ENCODE measurements at places on chromosomes 16 and 17. TPM values are rescaled to one million over a fixed set of nuclear protein-coding genes. Genes with fewer than 3 reads are reported as not detected.

- DNase-seq = peak; percentile 73
These were observed 1.0 kb upstream of the IGF2BP1 start for GRCh38 chr17:48995974-48996721.

GRCh38 chr17:14604591-14605266 is 303.8 kb downstream of the HS3ST3B1 start:
- no peak for DNase-seq

DNA sequence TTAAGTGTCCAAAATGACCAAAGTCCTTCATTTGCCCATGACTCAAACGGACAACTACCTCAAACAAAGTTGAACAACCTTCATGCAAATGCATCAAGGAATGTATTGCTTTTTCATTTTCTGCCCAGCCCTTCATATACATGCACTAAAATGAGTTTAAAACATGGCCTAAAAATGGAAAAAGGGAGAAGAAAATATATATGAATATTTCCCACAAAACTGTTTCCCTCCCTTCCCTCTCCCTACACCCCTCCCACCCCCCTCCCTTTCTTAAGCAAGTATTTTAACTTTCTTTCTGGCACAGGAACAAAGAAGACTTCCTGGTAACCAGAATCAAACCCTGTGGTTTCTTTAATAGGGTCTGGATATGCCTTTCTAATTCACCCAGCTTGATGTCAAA is 5.5 kb upstream of the FBXL20 start:
- no peak for DNase-seq

KCNH4 gene
- total RNA-seq = 0.06 TPM

- no peak for DNase-seq
These were observed 15.2 kb upstream of the C17orf78 start for GRCh38 chr17:37360632-37361031.

GRCh38 chr17:49548506-49549310 is 27.0 kb upstream of the NXPH3 start:
- peak; percentile 49 for DNase-seq

KRTAP4-1 gene
- not detected for total RNA-seq

DNA sequence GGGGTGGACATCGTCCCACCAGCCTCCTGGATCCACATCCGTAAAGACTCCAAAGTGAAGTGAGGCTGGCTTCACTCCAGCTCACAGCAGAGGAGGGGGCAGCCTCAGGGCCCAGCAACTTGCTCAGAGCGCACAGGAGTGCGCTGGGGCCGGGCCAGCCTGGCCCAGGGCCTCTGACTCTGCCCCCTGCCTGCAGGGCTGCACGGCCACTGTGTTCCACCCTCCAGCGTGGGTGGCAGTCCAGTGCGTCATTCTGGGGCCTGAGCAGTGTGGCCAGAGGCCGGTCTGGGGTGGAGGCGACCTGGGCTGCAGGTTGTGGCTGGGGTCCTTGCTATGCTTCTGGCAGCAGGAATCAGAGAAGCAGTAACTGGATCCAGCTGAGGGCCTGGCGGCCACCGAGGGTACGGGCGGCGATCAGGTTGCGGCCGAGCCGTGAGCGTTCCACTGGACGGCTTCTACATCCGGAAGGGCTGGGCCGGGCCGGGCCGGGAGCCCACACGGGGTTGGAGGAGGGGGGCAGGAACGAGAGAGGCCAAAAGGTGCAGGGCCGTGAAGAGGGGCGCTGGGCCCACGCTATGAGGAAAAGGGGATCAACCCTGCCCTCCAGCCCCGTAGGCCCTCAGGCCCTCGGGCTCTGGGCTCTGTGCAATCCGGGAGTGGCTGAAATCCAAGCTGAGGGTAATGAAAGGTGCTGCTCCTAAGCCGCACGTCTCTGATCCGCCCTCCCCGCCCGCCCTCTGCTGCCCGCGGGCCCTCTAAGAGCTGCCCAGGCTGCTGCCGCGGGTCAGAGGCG is at the start of gene FSCN2:
Gene FSCN2, plus strand, starts transcription at position 787 of the 793 bp plus-strand sequence. CDS start 155 bp downstream, outside the sequence.
- no peak for DNase-seq

FLOT2 gene
- 21.3 TPM for total RNA-seq

C16orf86 gene
- not detected for total RNA-seq

DNA sequence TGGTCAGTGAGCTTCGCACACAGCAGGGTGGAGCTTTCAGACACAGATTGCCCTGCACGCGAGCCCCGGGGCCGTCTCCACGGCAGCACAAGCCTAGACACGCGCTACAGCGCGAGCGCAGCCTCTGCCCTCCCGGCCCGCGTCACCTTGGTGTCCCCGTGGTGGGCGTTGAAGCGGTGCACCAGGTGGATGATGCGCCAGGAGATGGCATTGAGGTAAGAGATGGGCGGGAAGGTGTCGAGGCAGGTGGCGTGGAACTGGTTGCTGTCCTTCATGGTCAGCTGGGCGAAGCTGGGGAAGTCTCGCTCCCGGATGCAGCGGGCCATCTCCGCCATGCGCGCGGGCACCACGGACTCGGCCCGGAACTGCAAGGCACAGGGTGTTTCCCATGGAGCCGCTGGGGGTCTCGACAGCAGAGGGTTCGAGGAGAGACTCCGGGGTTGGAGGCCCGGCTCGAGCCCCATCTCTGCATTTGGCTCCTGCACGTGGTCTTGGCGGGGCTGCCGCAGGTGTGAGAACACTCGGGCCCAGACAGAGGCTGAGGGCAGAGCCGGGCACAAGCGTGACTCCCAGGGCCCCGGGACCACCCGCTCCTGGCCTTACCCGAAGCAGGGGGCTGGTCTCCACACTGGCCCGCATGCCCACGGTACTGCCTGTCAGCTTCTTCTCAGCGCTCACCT is 4.3 kb upstream of the CYBA start:
- no peak for DNase-seq

DNA sequence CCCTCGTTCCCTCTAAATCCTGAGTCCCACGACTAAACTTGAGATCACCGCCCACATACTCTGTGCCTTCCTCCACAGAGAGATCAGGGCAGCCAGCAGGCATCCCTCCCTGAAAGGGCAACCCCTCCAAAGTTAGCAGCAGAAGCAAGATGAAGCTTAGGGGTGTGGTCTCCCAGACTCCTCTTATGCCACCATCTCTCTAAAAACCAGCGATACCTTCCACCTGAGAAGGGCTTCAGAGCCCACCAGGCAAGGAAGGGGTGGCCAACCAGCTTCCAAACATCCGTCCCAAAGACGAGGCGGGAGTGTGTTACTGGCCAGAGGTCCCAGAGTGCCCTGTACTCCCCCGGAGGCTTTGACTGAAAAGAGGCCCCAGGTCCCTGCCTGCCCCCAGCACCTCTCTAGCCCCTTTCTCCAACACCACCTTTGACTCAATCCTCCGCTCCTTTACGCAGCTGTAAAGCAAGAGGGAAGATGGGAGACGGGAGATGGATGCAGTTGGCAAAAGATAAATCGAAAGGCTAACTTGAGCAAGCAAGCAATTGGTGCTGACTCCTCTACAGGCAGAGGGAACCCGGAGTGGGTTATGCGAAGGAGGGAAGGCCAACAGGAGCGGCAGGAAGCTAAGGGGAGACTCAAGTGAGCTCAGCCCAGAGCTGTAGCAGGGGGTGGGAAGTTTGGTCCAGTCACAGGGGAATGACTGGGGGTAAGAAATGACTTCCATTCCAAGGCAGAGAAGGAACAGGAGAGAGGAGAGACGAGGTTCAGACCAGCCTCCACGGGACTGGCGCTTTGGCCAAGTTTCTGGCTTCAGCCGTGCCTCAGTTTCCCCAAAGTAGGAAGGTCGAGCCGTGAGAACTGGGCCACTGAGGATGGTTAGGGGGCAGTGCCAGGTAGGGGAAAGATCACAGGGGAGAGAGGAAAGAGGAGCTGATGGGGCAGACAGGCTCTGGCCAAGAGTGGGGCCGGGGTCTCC is 1.0 kb downstream of the ST3GAL2 start:
- DNase-seq = peak; percentile 4

DNA sequence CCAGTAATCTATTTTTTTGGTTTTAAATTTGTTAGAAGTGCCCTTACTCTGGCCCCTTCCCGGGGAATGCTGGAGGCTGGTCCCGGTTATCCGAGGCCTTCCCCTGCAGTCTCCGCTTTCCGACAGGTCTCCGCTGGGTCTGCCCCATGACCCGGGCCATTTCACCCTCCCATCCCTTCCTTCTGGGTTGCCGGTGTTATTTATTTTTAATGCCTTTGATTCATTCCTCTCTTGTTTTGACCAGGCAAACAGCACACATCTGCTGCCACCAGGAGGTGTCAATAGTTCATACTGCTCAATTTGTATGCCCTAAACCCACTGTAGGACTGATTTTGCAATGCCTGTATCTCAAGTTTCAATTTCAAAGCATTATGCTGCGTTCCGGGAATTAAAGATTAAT is 113.2 kb upstream of the IRX5 start:
- DNase-seq = peak; percentile 14

DNA sequence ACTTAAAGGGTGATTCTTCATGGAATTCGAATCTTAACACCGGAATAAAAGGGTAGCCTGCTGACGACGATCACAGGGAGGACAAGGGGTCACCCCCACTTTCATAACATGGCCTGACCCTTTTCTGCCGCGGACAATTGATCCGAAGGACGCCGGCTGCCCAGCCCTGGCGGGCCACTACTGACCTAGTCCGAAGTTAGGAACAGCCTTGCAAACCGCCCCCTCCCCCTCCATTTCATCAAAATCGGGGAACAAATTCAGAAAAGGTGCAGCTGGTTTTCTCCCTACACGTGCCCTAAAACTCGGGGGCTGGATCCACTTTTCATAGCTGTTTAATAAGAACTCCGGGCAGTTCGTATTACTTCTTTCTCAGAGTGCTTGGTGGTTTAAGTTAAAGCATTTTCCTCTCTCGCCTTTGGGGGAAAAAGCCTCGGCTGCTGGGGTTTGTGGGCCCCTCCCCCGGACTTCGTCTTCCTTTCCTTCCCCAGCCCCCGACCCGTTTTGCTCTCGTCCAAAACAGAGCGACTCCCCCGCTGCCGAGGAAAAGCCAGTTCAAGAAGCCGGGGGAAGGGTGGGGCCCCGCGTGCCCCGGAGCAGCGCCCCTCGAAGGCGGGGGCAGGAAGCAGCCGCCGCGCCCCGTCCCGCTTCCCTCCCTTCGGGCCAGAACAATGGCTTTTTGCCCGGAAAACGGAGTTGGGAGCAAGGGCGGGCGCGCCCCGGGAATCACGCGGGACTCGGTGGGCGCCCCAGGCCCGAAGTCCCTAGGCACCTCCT is 641 bp upstream of the CBX2 start:
- peak; percentile 87 for DNase-seq

GRCh38 chr17:57340160-57340981 is 84.0 kb downstream of the MSI2 start:
- no peak for DNase-seq

DNA sequence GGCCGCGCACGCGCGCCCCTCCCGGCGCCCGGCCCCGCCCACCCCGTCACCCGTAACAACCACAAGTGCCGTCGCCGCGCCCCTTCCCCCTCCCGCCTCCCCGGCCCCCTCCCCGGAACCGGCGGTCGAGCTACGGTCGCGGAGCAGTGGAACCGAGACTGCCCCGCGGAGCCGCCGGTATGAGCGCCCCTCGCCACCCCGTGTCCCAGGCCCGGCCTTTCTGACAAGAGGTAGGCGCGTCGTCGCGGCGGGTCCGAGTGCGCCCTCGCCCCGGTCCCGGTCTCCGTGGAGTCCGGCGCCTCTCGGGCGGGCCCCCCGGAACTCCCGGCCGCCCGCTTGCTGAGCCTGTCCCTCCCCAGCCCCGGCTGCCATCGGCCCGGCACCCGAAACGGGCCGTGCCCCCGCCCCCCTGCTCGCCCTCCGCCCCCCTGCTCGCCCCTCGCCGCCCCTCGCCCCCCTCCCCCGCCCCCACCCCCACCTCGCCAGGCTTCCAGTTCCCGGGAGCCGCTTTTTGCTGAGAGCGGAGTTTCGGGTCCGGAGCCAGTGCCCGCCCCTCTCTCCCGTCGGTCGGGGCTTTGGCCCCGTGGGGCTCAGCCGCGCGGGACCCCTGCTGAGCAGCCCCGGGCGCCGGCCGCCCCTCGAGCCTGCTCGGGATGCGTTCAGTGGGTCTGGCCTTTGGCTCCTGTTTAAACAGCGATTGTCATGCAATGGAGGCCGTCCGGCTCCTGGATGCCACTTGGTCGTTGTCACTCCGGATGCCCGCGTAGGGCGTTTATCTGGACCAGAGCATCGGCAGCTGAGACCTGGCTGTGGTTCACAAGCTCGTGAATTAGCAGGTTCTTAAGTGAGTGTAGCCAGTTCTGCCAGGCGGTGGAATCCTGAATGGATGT is at the start of gene SEC14L1:
Gene SEC14L1, plus strand, starts transcription at position 92 of the 890 bp plus-strand sequence. CDS start 2,628 bp downstream, outside the sequence.
- DNase-seq = peak; percentile 38

DNA sequence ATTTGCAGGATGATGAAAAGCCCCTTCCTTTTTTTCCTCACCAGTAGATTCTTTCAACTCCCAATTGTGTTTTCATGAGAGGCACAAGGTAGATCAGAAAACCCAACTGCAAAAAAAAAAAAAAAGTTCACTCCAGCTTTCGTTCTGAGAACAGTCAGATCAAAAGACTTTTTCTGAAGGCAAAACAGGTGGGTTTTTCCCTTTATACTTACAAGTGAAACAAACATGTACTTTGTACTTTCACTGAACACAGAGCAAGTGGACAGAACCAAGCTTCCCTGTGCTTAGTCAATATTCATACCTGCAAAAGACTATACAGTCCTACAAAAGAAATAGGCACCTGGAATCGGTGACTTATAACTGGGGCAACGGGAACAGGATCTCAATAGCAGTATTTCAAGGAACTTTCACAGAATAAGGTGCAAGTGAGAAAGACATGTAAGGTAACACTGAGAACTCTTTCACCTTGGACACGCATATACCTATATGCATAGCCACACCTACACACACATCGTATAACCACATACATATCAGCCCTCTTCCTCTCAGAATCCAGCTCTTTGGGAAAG is 54.1 kb downstream of the TOX3 start:
- no peak for DNase-seq

- no peak for DNase-seq
These were observed 121.2 kb upstream of the RCVRN start for GRCh38 chr17:10025976-10026901.

KIF18B gene
- total RNA-seq = 4.5 TPM

DNA sequence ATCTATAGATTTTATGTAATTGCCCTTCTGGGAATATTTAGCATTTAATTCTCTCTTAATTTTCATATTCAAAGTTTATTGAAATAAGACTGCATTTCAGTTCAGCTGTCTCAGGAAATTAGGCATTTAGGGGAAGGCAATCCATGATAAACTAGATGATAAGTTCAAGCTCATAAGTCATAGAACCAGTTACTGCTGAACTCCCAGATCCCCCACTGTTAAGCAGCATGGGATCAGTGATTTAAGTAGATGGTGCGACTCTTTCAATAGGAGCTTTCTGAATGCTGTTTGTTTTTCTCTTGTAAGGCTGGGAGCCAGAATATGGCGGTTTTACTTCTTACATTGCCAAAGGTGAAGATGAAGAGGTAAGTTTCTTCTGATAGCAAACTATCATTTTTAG is 23.8 kb downstream of the OGFOD1 start:
- no peak for DNase-seq

UTS2R gene
- not detected for total RNA-seq
